ENCODE measurements at places on chromosomes 16 and 17. TPM values are rescaled to one million over a fixed set of nuclear protein-coding genes. Genes with fewer than 3 reads are reported as not detected.

The CDH13 gene
- 4.2 TPM for total RNA-seq

The UNC13D gene
- 0.09 TPM for total RNA-seq

DNA sequence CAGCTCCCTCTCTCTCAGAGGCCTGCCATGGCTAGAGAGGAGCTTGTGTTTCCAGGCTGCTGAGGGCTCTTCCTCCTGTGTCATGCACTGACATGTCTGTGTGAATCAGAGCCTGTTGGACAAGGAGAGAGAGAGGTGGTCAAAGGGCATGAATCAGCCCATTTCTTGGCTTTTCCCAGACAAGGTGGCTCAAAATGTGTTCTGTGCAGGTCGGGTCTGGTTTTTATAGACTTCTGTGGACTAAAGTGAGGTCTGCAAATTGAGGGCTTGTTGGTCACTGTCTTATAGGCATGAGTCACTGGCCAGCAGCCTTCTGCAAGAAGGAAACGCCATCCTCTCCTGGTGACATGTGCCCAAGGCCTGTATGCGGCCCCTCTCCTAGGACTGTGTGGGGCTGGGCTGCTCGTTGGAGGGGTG is 97.9 kb downstream of the FOXL1 start:
- peak; percentile 79 for DNase-seq

DNA sequence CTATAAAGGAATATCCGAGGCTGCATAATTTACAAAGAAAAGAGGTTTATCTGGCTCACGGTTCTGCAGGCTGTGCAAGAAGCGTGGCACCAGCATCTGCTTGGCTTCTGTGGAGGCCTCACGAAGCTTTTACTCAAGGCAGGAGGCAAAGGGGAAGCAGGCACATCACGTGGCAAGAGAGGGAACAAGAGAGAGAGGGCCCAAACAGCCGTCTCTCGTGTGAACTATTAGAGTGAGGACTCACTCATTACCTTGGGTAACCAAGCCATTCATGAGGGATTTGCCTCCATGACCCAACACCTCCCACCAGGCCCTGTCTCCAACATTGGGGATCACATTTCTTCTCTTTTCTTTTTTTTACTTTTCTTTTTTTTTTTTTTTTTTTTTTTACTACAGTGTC is 7.5 kb upstream of the ALKBH5 start:
- DNase-seq = no peak

DNA sequence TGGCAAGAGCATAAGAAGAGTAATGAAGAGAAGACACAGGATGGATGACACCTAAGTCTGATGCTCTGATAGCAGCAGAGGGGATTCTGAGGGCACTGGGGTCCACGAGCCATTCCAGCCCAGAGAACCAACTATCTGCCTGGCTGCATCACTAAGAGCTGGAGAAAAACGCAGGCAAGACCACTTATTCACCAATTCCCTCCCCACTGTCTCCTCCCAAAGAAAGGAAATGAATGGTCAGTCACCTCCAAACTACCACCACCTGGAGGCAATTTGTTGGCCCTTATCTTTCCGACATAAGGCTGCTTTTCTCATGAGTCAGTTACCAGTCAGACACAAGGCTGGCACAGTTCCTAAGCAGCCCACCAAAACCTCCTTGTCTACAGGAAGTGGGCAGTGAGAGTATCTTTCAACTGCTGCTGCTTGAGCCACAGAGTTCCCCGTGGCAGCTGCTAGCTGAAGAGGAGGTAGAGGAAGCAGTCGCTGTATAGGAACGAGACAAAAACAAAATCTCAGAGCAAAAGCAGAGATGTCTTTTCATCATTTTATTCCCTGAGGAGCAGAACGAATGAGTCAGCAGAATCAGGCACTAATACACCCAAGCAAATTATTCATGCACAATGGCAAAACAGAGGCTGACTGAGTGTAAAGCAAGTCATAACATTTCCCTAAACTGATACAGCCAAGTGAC is 111.1 kb downstream of the SMG6 start:
- peak; percentile 95 for DNase-seq

GRCh38 chr17:10618202-10618635 is 38.9 kb downstream of the MYH3 start:
- peak; percentile 57 for DNase-seq

- no peak for DNase-seq
Observed at GRCh38 chr16:81932668-81933067, 78.6 kb downstream of the SDR42E1 start.

DNA sequence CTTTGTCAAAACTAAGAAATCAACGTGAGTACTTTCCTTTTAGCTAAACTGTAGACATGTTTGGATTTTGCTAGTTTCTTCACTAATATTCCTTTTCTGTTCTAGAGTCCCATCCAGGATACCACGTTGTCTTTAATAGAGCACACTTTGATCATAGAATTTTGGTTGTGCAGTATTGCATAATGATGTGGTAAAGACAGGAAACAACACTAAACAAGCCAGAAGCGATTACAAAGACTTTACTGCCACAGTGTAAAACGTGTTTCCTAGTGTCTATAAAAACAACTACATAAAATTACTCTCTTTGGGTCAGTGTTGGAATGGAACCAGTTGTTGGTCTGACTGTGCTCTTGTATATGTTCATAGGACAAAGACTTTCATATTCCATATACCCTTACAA is 19.3 kb downstream of the SHISA9 start:
- DNase-seq = no peak

The DOC2A gene
- not detected for total RNA-seq

- no peak for DNase-seq
Observed at GRCh38 chr16:49635009-49635350, 220.9 kb downstream of the ZNF423 start.

The NTN3 gene
- total RNA-seq = 0.23 TPM

- DNase-seq = no peak
Observed at GRCh38 chr17:63929860-63930766, 2.0 kb downstream of the CD79B start.

- DNase-seq = no peak
Observed at GRCh38 chr16:70548936-70549335, 25.3 kb downstream of the SF3B3 start.

DNA sequence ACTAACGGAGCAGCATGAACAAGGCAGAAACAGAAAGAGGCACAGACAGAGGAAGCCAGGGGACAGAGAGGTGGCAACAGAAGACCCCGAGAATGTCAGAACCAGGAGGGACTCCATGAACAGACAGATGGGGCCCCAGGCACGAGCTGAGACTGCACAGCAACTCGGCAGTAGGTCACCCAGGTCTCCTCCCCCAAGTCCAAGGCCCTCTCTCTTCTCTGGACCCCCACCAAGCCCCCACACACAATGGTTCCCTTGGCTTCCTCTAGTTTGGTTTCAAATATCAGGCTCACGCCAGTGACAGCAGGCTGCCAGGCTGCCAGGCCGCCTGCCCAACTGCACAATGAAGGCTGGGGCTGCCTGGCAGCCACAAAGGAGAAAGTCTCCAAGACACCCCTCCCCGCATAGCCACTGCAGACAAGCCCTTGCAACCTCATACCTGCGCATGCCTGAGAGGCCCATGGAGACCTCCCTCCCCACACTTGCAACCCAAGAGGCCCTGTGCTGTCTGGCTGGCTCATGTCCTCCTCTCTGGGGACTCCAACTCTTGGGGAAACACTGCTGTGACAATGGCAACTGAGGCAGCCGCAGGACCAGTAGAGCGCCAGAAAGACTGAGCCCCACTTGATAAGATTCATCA is 54.8 kb downstream of the PIMREG start:
- DNase-seq = no peak

The ABCC6 gene
- not detected for total RNA-seq

GRCh38 chr16:4328046-4328781 is 12.3 kb downstream of the GLIS2 start:
- DNase-seq = peak; percentile 83

GRCh38 chr17:3917391-3917931 is 1.2 kb upstream of the P2RX1 start:
- no peak for DNase-seq

- DNase-seq = peak; percentile 80
Observed at GRCh38 chr16:2023092-2024031, 3.3 kb upstream of the NHERF2 start.

The CFAP119 gene
- total RNA-seq = 6.2 TPM

The CNTNAP4 gene
- not detected for total RNA-seq

The CCL1 gene
- total RNA-seq = not detected

- DNase-seq = no peak
Observed at GRCh38 chr17:7346761-7347614, 5.0 kb upstream of the KCTD11 start.

DNA sequence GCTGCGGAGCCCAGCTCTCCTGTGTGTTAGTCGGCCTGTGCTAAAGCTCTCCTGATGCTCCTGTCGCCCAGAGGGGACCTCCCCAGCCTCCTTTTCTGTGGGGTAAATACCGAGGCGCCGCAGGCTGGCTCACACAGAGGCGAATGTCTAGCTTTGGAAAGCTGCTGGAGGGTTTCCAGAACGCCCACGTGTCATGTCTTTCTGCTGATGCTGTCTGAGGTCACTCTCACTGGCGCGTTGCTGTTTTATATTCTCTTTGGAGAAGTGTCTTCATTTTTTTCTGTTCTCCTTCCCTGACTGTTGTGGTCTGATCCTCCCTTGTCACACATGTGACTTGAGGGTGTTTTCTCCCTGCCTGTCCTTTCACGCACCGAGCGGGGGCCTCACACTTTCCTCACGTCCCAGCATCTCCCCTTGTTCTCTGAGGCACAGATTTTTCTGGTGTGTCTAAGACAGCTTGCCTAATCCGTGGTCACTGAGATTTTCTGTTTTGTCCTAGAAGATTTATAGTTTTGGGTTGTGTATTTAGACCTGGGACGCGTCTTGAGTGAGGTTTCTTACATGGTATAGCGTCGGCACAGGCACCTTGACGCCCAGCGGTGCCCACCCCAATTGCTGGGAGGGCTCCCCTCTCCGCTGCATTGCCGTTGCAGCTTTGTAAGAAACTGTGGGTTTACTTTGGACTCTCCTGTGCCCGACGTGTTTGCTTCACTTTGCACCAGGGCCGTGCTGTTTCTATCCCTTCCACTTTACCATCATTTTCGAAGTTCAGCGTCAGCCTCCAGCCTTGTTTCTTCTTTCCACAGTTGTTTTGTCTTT is 92.1 kb upstream of the ZNF750 start:
- DNase-seq = peak; percentile 72

The PTGES3L gene
- 1.6 TPM for total RNA-seq

DNA sequence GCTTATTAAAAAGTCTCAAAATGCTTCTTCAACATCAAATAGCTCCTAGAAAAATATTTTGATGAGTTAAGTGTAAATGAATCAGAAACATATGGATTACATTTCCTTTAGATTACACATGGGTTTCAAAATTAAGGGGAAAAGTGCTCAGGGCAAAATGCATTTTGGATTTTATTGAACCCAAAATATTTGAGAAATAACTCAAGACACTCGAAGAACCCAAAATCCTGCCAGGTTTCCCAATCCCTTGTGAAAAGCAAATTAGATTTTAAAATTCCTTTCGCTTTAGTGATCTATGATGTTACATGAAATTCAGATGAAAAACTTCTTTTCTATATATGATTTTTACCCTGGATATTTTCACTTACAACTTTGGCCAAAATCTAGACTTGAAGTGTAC is 847.4 kb upstream of the SOX9 start:
- no peak for DNase-seq

- DNase-seq = peak; percentile 6
Observed at GRCh38 chr17:27576477-27577083, 54.4 kb upstream of the LGALS9 start.

- peak; percentile 55 for DNase-seq
Observed at GRCh38 chr17:69575346-69575761, 160.9 kb downstream of the MAP2K6 start.

- no peak for DNase-seq
Observed at GRCh38 chr17:78643326-78643725, 66.1 kb upstream of the DNAH17 start.

DNA sequence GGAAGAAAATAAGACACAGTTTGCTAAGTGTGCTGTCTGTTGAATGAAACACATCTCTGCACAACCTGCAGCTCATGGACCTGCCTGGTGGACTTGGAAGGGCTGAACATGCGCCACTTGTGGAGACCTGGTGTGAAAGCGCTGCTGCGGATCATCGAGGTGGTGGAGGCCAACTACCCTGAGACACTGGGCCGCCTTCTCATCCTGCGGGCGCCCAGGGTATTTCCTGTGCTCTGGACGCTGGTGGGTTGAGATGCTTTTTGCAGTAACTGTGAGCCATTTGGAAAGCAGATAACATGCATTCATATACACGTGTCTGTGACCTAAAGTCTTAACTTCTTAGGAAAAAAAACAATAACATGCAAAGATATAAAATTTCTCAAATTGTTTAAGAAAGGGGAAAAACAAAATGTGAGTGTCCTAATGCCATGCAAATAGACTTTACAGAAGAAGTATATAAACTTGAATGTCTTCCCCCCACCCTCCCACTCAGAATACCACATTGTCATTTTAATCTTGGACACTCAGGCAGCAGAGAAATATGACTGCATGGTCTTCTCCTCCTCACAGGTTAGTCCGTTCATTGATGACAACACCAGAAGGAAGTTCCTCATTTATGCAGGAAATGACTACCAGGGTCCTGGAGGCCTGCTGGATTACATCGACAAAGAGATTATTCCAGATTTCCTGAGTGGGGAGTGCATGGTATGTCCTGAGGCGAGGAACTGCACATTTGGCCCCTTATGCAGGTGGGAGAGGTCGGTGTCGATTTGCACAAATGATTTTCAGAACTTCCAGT is 65.6 kb downstream of the SEC14L1 start:
- no peak for DNase-seq

DNA sequence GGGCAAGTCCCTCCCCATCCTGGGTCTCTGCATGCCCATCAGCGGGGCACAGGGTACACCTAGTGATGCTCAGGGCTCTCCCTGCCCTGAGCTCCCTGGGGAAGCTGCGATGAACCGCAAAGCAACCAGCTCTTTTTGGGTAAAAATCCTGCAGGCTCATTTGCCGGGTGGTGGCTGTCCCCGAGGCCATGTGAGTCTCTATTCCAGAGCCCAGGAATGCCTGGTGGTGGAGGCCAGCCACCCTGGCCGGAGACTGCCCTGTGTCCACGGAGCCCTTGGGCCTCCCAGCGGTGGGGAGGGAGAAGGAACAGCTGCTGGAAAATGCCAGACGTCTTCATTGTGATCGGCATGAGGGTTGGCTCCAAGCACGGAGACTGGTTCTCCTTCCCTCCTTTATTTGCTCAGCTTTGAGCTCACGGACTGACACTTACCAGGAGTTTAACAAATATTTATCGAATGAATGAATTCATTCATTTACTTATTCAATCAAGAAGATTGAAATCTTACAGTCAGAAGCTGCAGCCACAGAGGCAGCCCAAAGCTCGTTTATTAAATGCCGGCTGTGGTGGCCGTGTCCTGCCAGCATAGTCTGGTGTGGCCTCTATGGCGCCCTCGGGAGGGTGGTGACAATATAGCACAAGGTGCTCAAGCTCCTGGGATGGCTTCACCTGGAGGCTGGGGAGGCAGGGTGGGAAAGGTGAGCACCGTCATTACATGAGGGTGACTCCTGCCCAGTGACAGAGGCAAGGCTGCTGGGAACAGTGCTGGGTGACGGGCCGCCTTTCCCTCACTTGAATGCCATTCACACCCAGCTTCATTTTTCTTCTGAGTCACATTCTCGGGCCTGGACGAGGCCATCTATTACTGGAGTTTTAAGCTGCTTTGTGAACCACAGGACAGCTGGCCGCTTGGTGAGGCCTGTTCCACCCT is 31.1 kb upstream of the JPH3 start:
- peak; percentile 58 for DNase-seq

DNA sequence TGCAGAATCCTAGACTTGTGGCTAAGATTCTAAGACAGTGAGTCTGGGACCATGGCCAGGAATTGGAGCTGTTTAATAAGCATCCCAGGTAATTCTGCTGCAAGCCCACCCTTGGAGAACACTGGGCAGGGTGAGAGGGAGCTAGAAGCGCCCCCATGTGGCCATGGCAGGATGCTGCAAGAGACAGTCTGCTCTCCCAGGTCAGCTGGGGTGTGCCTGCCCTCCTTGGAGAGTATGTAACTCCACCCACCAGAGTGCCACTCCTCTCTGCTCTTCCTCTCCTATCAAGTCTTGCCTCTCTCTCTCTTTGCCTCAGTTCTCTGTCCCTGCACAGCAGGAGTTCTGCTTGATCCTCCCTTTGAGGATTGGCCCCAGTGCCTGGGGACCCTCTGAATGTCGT is 14.9 kb downstream of the RCVRN start:
- DNase-seq = peak; percentile 10
